Right forelimb (tissue), 1 donor: ENCODE measurements at places on chromosomes 4 and X.

DNA sequence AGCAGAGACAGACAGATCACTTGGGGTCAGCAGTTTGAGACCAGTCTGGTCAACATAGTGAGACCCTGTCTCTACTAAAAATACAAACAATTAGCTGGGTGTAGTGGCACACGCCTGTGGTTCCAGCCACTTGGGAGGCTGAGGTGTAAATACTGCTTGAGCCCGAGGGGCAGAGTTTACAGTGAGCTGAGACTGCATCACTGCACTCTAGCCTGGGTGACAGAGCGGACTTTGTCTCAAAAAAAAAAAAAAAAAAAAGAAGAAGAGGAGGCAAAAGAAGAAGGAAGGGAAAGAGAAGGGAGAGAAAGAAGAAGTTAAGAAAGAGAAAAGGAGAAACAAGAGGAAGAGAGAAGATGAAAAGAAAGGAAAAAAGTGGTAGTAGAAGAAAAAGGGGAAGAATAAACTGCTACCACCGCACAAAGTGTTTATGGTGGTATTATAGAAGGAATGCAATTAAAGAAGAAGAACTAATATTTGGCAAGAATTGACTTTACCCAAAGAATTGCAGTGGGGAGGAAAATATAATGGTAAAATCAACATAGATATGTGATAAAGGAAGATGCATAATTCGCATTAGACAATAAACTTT, 19.6 kb upstream of the NSUN7 start:
- no peak for DNase-seq

- DNase-seq, result no peak
Observed at GRCh38 chrX:16587836-16588235, 62.1 kb upstream of the S100G start.

GRCh38 chr4:8731364-8731763, 138.8 kb downstream of the CPZ start:
- DNase-seq, result peak; percentile 12

GRCh38 chr4:153248641-153249198, 44.5 kb downstream of the TRIM2 start:
- no peak for DNase-seq

DNA sequence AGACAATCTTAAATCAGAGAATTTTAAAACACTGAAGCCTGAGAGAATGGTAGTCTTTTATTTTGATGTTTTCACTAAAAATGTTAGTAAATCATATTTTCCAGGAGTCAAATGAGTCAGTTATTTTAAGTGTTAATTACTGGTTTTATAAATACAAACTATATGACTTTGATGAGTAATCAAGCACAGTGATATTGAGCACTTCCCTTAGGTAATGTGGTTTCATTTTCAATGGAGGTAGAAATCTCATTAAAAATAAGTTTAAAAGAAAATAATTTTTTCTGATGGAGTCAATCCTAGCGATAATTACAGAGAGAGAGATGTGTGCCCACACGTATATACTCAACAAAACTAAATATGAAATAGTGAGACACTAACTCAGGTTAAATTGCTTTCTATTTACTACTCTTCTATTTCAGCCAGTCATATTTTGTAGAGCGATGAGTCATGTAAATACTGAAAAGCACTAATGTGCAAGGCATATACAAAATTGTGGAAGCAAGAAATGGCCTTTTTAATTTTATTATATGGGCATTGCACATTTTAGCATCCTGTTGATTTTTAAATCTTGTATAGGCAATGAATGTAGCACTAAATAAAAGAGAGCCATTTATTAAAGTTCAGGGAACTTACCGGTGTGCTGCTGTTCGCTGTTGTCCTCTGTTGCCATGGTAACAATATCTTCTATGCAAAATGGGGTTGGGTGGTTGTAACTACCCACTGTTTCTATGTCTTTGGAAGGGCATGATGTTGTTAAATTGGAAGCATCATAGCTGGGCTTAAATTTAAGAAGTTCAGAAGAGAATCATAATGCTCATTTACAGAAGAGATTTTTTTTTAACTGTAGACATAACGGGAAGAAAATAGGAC, 513.7 kb downstream of the TLL1 start:
- DNase-seq, result no peak

GRCh38 chr4:48481581-48481980, 1.6 kb upstream of the SLC10A4 start:
- DNase-seq, result no peak

DNA sequence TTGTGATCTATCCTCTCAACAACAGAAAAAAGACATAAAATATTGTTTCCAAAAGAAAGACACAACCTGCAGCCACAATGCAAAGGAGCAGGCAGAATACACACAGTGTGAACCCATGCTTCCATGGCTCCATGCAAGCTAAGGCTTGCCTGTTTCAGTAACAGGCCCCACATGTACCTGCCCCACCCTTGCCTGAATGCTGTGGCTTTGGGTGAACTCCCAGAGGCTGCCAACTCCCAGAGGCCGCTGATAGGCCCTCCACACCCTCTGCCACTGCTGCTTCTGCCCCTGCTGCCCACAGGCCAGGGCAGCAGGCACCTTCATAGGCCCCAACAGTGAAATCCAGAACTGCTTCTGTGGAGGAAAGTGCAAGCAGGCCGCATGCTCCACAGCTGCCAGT, 313.9 kb downstream of the CHIC1 start:
- no peak for DNase-seq

DNA sequence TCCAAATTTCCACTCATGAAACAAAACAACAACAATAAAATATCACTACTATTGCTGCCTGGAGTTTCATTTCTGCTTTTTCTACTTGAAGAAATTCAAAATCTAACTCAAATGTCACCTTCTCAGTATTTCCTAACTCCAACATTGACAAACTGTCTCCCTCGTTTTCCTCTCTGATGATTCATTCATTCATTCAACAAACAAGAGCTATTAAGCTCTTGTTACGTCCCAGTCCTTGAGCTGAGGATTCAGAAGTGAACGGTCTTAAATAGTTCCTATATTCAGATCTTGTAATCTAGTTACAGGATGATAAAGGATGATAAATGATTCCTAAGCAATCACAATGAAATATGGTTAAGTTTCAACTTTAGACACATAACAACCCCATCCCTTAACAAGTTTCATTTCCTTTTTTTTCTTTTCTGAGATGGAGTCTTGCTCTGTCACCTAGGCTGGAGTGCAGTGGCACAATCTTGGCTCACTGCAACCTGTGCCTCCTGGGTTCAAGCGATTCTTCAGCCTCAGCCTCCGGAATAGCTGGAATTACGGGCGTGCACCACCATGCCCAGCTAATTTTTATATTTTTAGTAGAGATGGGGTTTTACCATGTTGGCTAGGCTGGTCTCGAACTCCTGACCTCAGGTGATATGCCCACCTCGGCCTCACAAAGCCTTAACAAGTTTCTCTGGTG, 1.7 kb downstream of the SLC9B2 start:
- DNase-seq, result no peak

DNA sequence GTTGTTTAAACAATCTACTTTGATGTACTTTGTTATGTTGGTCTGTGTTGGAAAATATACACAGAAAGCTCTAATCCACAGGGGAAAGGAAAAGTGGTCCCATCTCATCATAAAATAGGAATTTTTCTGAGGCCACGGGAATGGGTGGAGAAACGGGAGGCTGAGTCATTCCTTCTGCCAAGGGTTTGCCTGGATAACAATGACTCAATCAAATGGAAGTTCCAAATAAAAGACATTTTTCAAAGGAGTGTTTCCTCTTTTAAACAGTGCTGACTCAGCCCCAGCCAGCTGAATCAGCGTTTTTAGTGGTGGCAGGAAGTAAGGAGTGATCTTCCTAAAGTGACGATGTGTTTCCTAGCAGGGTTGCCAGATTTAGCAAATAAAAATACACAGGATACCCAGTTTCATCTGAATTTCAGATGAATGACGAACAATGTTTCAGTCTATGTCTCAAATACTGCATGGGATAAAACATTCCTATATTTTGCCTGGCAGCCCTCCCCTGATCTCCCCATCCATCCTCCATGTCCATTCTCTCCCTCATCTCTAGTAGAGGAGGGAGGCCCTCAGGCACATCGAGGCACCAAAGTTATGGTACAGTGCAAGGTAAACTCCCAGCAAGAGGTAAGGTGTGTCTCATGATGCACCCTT, 345.4 kb upstream of the GATB start:
- peak; percentile 58 for DNase-seq

- DNase-seq, result no peak
Observed at GRCh38 chrX:110143454-110144210, 140.7 kb downstream of the TMEM164 start.

GRCh38 chrX:107599450-107599861, 28.9 kb upstream of the PRPS1 start:
- no peak for DNase-seq

DNA sequence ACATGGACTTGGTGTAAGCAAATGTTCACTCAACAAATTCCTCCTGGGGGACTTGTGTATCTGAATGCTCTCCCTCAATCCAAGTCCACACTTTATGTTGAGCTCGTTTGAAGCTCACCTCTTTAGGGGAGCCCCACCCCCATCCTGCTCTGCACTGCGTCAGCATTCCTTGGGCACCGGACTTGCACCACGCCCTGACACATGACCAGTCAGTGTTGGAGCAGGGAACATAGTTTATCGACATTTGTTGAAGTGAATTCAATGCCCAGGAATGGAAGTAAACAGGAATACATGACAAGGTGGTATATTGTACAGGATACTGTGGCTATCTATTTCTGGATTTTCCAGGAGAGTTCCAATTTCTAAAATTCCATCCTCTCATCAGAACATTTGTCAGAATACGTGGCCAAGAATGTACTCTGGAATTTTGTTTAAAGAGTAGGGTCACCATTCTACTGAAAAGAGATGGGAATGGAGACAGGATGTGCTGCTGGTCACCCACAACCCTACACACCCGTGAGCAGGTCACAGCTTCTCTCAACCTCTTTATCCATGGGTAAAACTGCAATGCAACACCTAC, 60.0 kb upstream of the LNX1 start:
- no peak for DNase-seq

GRCh38 chr4:139154952-139155557, 22.0 kb downstream of the ELF2 start:
- DNase-seq, result no peak

DNA sequence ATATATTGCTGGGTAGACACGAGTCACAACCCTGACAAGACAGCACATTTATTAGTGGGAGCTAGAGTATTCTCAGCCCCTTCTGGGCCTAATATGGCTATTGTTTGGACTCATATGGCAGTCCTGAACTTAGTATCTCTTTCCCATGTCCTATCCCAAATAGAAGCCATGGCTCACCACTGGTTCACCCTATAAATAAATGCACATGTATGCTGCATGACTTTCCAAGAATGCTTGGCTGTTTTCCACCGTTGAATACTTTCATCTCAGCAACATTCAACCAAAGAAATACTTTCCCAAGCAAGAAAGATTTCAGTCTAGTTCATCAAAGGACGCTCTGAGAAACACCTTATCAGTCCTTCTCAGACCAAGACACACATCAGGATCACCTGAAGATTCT, 36.7 kb downstream of the SMPX start:
- DNase-seq, result no peak

- DNase-seq, result no peak
Observed at GRCh38 chr4:174474457-174475075, 47.7 kb downstream of the HPGD start.

DNA sequence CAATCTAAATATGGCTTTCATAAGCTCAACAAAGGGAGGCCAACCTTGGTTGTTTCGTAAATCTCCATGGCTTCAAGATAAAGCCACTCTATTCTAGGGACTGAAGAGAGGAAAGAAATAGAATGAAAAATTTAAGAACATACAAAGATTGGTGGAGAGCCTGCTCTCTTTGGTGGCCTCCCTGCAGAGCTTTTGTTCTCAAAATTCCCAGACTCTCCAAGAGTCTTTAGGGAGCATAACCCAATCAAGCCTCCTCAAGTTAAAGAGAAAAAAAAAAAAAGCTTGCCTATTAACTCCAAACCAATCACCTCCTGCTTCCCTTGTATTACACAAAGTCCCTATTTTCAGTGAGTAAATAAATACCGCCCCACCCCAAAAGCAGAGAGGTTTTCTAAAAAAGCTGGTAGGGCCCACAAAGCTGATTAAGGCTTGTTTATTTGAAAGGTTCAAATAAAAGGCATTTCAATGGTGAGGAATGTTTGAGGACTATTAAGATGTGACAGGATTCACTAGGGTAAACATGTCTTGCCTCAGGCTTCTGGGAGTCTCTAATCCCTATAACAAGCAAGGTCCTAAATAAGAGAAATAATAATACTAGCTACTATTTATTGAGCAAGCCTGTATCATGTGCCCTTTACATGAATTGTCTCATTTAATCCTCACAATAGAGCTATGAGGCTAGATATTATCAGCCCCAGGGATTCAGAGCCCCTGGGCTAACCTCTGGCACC, 71.6 kb downstream of the GPC3 start:
- DNase-seq, result no peak

DNA sequence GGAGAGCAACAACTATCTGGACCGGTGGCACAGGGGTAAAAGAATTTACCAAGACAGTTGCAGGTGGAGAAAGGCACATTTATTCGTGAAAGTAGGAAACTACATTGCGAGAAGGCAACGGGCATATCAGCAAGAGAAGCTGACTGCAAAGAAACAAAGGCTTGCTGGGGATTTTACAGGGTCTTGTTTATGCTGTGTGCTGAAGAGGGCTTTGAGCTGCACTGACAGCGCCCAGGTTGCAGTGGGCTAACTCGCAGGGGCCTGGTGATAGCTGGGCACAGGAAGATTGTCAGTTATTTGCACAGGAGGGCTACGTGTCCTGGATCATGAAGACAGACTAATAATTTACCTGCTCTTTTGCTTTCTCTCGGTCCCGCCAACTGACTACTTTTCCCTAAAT, 10.7 kb downstream of the TLR3 start:
- DNase-seq, result no peak

GRCh38 chr4:60039908-60040307, 1160.2 kb upstream of the ADGRL3 start:
- DNase-seq, result no peak

DNA sequence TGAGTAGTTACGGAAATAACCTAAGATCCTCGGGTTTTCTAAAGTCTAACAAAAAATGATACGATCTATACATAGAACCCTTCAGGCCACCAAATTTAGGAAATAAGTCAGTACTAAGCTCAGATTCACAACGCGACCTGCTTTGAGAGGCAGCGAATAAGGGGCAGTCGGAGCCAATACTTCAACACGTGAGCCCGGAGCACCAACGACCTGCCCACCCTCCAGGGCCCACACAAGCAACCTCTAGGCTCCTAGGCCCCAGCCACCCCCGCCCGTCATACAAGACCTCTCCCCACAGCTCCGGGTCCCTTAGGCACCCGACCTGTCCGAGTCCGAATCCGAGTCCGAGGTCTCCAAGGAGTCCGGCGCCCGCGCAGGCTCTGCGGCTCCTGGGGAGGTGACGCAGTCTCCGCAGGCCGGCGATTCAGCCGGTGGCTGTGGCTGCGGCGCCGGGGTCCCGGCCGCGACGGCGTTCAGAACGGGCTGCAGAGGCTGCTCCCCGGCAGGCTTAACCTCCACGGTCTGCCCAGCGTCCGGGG, 580 bp downstream of the NAF1 start:
- DNase-seq, result peak; percentile 82

- DNase-seq, result no peak
Observed at GRCh38 chr4:81891005-81891996, 419.6 kb upstream of the RASGEF1B start.

DNA sequence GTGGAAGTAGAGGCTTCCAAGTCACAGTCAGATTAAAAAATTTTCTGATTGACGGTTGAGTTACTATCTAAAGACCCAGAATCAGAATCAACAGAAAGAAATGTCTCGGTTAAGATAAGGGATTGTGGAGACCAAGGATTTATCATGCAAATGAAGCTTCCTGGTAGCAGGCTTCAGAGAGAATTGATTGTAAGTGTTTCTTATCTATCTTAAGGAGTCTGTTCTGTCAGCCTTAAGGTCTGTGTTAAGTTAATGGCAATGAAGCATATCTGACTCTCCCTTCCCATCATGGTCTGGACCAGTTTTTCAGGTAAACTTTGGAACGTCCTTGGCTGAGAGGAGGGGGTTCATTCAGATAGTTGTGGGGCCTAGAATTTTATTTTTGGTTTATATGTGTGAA, 780.2 kb downstream of the FAM133A start:
- DNase-seq, result no peak
